ENCODE measurements at places on chromosomes 5 and 9.

GRCh38 chr5:154046486-154046885, 7.7 kb downstream of the MFAP3 start:
- DNase-seq = no peak

DNA sequence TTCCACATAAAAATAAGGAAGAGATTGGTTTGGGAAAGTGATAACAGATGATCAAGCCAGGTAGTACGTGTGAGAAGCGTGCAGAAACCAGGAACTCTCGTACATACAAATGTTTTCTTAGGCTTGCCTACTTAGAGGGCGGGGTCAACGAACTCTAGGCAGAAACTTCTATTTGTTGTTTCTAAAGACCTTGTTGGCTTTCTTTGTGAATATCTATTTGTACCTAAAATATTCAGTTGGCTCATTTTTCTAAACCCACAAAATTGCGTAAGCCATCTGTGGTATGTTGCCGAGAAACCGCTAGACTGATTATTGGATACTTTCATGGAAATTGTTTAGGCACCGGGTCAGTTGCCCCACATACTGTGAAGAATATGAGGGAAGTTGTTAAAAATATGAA, 458.5 kb downstream of the MAT2B start:
- no peak for DNase-seq

GRCh38 chr5:172939071-172939470, 20.2 kb upstream of the RPL26L1 start:
- DNase-seq = peak; percentile 84

GRCh38 chr5:132074091-132074771, 642 bp downstream of the CSF2 start:
- no peak for DNase-seq

DNA sequence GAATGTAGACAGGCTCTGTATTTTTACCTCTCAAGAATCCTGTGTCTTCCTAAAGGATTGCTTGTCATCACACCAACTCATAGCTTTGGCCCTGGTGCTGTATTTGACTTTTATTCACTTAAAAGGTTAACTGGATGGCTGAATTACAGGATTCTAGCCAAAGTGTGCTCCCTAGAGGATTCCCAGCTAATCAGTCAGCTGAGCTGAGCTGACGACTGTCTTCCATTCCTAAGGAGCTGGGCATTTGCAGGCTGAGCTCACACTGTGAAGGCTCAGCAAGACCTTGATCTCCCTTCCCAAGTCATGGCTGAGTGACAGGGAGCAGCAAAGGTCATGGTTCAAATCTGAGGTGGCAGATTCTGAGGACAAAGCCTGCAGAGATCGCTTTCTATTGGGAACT, 59.0 kb upstream of the PALM2AKAP2 start:
- peak; percentile 28 for DNase-seq

GRCh38 chr9:124040935-124041816, 29.6 kb downstream of the LHX2 start:
- peak; percentile 65 for DNase-seq

- peak; percentile 83 for DNase-seq
Measured at GRCh38 chr5:122067390-122067789, 10.7 kb downstream of the LOX start.

DNA sequence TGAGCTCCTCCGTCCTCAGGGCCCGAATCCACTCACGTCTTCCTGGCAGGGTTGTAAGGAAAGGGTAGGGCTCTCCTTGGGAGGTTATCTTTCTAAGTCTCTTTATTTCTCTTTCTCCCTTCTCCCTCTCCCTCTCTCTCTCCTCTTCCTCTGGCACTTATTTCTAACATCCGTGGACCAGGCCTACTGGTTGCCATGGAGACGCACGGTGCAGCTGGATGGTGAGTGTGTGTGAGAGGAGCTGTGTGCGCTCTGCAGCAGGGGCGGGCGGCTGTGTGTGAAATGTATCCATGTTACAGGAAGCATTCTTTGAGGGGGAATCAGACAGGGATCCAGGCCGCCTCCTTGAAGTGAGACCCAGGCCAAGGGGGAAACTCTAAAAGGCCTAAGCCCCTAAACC, 32.2 kb downstream of the PCDH1 start:
- DNase-seq = peak; percentile 66

DNA sequence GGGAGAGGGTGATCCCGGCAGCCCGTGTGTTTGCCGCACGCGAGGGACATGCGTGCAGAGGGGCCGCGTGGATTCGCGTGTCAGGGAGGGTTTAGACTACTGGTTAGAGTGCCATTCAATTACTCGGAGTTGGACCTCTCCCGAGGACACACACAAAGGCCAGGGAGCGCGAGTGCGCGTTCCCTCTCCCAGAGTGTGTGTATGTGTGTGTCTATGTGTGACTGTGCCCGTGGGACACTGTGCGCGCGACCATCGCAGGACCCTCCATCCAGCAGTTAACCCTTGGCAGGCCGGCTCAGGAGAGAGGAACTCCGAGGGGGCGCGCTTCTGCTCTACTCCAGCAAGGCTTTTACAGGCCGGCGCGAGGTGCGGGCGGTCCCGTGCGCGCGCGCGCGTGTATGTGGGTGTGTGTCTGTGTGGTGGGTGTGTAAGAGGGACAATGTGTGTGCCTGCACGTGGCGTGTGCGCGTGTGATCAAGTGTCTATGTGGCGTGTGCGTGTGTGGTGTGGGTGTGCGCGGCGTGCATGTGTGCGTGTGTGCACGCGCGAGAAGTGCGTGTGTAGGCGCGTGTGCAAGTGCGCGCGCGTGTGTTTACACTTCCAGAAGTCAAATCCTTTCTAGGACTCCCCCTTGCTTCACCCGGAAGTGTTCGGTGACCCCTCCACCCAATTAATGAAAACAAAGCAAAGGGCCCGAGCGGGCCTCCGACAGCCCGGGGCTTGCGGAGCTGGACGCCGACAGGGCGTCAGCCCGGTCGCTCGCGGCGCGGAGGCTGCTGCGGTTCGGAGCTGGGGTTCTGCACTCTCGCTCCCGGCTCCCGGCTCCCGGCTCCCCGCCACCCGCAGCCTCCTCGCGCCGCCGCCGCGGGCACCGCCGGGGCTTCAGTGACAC, 75.3 kb upstream of the TBCA start:
- no peak for DNase-seq

DNA sequence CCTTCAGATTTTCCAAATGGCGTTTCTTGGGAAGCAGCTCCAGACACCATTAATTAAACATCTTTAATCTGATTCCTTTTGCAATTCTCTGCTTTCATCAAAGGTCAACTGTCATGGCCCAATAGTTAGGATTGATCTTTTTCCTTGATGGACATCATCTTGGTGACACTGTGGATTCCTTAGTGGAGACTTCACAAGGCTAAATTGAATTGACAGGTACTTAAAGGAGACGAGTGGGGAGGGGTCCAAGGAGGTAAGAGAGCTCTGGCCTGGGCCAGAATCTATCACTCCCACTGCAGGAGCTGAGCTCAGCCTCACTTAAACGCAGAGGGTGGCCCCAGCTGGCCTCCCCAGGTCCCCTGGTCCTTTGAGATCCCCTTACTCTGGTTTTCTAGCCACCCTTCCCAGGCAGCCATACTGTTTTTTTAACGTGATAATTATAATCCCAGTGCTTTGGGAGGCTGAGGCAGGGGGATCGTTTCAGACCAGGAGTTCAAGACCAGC, 9.9 kb upstream of the HMCN2 start:
- no peak for DNase-seq

GRCh38 chr5:102596951-102597350, 98.2 kb upstream of the SLCO6A1 start:
- no peak for DNase-seq

DNA sequence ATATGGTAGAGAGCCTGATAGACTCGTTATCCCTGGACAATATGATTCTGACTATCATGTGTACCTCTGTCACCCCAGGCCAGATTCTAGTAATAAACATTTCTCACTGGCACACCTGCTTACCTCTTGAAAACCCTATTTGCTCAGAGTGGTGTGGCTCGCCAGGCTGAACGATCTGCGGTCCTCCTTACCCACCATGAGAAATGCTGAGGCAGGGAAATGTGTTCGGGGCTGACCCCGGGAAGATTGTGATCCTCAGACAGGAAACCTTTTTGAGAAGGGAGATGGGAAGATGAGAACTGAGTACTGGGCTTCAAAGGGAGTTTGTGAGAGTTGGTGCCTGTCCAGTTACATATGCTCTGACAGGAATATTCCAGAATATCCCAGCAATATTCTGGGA, 10.7 kb upstream of the PRXL2C start:
- DNase-seq = no peak

GRCh38 chr5:14408969-14409586, 172.5 kb upstream of the OTULINL start:
- DNase-seq = no peak

- DNase-seq = no peak
Measured at GRCh38 chr9:6239048-6239461, 23.4 kb downstream of the IL33 start.

DNA sequence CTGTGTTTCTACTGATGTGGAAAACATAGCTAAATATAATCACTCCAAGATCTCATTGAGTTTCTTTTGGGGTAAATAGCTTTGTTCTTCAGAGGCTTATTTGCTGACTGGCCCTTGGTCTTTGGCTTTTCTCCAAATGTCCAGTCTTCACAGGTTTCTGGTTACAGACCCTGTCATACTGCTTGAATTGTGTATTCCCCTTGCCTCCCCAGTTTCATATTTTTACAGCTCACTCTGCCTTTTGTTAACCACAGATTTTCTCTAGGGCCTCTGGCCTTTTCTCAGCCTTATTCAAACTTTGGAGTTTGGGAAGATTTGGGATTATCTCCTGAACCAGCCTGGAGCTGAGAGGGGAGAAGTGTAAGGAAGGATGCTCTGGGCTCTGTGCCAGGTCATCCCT, 23.9 kb downstream of the ISOC1 start:
- peak; percentile 9 for DNase-seq

DNA sequence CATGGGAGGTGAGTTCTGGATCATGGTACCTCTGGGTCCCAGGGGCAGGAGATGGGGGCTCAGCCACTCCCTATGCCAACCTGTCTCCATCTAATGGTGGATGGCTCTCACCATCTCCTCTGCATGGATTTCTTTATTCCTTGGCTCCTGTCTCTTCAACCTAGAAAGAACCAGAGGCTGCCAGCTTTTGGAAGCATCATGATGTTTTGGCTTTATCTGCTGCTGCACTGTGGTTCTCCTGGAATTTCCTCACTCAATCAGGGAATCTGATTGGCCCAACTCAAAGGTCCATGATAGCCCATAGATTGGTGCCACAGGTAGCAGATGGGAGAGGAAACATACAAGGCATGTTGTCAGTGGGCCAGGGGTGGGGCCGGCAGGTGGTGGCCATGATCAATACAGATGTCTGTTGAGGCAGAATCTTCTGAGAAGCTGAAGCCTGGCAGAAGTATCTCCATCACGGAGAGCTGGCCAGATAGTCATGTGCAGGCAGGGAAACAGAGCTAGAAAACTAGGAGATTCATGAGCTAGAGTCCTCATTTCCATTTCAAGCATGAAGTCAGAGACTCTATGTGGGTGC, 158.2 kb downstream of the MACROH2A1 start:
- DNase-seq = no peak

- no peak for DNase-seq
Measured at GRCh38 chr5:1207555-1207954, 6.2 kb downstream of the SLC6A19 start.

DNA sequence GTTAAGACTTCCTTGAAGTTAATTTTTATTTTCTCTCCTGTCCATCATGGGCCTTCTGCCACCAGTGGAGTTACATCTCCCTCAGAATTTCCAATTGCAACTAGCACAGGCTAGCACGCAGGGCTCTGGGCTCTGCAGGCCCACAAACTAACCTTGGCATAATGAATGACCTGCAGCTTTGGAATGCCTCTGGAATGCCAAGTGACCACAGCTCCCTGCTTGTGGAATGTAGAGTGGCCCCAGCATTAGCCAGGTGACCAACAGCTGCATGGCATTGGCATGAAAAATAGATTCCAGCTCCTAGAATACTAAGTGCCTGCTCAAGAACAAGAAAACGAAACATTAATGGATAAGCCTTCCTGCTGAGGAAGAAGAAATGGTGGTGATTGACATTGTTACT, 726.1 kb downstream of the BRINP1 start:
- DNase-seq = no peak

GRCh38 chr5:3392306-3392939, 203.2 kb upstream of the IRX1 start:
- peak; percentile 1 for DNase-seq

- DNase-seq = no peak
Measured at GRCh38 chr5:171871711-171872110, 86.1 kb downstream of the SMIM23 start.

DNA sequence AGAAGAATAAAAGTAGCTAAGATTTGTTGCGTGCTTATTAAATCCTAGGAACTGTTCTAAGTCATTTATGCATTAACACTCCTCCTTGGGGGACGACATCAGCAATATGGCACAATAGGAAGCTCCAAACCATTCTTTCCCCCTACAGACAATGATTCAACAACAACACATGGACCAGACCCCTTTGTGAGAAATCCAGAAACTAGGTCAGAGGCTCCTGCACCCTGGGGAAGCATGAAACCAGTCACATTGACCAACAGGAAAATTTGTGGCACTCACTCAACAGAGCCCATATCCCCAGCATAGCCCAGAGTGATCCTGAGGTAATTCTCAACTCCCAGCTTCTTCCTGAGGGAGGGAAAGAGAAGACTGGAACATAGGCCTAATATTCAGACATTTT, 294.4 kb downstream of the HINT1 start:
- DNase-seq = no peak

DNA sequence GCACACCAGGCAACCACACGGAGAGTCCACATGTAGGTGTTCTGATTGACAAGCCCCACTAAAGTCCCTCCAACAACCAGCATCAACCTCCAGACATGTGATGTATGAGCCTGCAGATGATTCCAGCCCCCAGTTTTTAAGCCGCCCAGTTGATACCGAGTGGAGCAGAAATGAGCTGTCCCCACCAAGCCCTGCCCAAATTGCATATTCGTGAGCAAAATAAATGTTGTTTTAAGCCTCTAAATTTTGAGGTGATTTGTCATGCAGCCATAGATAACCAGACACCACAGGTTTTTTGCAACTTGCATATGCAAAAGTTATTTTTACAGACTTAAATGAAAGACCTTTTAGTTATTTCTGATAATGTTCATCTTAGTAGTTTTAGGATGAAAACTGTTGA, 187.7 kb downstream of the PIK3R1 start:
- DNase-seq = no peak

DNA sequence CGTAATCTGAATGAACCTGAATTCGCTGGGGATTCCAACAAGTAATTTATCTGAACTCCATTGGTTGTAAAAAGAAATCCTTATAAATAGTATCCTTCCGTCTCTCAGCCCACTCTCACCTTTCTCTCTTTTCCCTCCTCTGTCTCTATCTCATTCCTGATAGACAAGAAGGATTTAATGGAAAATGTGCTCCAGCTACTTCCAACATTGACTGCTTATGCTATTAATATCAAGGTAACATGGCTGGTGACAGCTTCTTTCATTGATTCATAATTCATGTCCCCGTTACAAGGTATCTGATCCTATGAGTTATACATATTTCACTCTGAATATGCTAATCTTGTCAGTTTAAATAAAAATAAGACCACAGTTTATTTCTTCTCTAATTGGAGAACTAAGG, 326.8 kb downstream of the RASEF start:
- DNase-seq = no peak
